Stimulated activated CD8-positive, alpha-beta memory T cell treated with anti-CD3 and anti-CD28 coated beads, Interleukin-7, amount 100 ng/mL, for 1 hour (primary cell): ENCODE measurements at places on chromosomes 7 and 10.

DNA sequence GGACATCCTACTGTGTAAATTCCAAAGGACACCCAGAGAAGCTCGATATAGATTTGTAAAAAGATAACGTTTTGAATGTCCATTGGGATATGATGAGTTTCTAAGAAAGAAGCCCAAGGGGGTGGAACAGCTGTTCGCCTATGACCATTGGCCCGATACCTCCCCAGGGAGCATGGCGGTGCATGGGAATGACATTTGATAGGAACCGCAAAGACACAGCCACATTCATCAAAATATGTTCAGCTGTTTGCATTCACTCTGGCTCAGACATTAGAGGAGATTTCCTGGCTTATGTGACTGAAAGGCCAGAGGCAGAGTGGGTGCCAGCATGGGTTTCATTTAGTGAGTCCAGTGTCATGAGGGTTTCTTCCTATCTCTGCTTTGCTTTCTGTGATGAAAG, 56.0 kb upstream of the BAIAP2L1 start:
- no peak for DNase-seq

- no peak for DNase-seq
Observed at GRCh38 chr10:17655567-17656146, 11.7 kb downstream of the STAM start.

DNA sequence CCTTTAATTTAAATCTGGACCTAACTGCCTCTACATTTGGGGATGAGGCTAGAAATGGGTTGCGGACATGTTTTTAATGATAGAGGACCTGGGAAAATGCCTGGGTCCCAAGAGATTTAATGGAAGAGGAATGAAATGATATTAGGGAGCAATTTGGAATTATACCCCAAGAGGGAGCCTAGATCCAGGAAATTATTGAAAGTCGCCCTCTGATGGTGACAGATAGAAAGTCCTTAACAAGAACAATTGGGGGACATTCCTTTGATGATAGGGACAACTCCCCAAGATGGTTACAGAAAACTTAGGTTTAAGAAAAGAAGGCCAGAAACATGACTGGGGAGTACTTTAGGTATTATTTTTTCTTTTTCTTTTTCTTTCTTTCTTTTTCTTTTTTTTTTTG, 9.5 kb upstream of the TSGA13 start:
- DNase-seq: no peak

GRCh38 chr10:61635471-61635870, 27.3 kb upstream of the CABCOCO1 start:
- DNase-seq: no peak

DNA sequence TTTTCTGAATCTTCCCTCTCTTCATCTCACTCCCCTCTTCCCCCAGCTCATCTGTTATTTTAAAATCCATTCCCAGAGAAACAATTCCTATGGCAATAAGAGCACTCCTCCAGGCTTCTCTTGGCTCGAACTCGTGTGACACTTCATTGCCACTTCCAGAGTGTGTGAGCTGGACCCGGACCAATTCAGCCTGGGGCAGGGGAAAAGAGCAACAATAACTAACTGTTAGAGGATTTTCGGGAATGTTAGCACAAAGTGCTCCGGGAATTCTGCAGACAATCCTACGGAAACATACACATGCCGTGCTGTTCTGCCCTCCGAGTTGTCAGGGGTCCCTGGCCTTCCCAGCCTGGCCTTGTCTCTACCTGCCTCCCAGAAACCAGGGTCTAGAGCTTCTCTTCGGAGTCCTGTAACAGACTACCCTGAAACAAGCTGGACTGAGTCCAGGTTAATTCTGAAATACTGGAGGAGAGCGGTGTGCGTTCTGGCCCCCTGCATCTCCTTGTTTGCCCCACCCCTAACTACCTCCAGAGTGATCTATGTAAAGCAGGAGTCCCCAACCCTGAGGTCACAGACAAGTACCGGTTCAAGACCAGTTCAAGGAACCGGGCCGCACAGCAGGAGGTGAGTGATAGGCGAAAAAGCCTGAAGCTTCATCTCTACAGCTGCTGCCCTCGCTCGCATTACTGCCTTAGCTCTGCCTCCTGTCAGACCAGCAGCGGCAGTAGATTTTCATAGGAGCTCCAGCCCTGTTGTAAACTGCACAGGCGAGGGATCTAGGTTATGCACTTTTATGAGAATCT, 11.3 kb downstream of the COL26A1 start:
- no peak for DNase-seq

DNA sequence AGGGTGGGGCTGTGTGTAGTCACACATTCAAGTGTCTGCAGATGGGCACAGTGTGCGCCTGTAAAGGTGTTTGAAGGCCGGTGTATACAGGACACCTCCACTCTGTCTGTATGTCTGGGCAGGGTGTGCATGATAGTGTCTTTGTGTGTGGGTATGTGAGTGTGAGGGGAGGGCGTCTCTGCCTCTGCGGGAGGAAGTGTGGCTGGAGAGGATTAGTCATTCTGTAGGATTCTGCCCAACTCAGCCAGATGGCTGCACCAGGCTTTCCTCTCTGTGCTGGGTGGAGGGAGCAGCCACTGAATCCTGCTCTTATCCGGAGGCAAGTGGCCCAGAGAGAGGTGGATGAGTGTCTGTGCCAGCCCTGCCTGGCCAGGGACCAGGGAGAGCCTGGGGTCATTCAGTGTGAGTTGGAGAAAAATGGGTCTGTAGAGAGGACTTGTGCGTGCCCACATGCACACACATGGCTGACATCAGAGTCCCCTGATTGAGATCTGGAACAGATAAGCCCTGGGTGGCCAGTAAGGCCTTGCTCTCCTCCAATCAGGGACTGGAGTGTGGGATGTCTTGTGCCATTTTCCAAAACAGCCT, 1.7 kb downstream of the SFXN3 start:
- DNase-seq: peak; percentile 43

GRCh38 chr7:142602183-142602582, 147.1 kb upstream of the PRSS1 start:
- DNase-seq: no peak

GRCh38 chr10:50490241-50490640, 133.5 kb downstream of the SGMS1 start:
- no peak for DNase-seq

GRCh38 chr10:3213208-3213607, 40.6 kb upstream of the PITRM1 start:
- DNase-seq: no peak

DNA sequence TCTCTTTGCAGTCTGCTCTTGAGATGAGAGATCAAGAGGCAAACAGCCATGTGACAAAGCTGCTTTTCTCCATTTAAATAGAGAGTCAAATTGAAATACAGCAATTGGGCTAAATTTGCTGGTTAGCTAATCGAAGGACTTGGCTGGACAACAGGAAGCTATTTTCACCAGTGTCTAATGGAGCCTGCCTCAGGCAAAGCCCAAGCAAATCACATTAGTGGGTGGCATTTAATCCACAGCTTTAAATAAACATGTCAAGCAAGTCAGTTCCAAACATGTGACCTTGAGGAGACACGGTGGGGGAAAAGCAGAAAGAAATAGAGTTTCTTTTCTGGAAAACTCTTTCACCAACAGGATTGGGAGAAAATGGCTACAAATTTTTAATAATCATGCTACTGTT, 180.5 kb upstream of the AOAH start:
- no peak for DNase-seq

- no peak for DNase-seq
Observed at GRCh38 chr7:117785431-117785830, 87.8 kb downstream of the CTTNBP2 start.

DNA sequence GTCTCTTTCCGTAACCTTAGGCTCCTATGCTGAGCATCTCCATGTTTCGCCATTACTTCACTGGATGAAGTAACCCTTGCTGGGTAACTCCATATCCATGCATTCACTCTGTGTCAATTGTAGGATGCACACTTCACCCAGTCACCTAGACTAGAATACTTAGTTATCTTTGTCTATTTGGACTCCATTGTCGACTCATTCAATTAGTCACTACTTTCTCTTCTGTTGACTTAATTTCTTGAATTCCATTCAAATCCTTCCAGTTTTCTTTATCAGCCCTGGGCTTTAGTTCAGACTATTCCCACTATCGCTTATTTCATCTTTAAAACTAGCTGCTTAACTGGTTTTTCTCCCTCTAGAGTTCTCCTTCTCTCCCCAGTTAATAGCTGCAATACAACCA, 111.3 kb upstream of the TNS3 start:
- no peak for DNase-seq

DNA sequence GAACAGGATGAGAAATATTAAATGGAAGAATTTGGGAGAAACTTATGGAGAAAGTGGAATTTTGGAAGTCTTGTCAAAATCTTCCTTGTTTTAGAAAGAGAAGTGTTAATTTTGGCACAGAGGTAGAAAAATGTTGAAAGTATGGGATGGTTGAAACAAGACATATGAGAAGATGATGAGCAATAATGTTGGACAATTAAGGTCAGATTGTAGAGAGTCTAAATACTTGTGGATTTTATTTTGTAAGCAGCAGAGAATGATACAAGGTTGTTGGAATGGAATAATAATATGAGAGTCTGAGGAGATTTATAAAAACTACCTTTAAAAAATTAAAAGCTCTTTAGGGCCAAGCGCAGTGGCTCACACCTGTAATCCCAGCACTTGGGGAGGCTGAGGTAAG, 34.6 kb downstream of the PHTF2 start:
- no peak for DNase-seq

GRCh38 chr7:141271451-141271850, 197.6 kb downstream of the TMEM178B start:
- DNase-seq: no peak

DNA sequence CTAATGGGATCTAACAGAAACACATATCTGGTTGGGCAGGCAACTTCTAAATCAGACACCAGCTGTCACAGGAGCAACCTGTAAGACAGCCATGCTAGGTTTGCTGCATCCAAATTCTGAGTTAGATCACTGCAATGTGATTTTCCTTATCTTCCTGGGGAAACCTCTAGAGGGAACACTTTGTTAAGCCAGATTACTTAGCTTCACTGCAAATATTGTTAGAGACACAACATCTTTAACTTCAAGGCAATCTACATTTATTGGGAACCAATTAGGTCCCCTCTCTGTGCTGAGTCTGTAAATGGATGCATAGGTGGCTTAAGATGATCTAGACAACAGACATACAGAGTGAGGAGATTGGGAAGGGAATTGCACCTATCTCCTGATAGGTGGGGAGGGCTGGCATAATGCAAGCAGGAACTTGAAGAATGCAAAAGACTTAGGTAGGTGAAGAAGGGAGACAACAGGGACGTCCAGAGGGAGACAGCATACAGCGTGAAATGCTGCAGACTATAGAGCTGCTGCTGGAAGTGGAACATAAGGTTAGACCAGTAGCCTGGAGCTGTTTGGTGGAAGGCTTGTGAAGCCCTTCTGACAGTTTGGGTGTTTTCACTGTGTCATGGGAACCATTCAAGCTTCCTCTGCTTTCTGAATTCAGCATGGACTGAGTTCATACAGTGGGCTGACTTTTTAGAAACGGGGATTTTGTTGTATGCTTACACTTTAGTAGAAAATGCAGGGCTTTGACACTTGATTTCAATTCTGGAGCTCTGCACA, 109.8 kb upstream of the ELMO1 start:
- DNase-seq: no peak

DNA sequence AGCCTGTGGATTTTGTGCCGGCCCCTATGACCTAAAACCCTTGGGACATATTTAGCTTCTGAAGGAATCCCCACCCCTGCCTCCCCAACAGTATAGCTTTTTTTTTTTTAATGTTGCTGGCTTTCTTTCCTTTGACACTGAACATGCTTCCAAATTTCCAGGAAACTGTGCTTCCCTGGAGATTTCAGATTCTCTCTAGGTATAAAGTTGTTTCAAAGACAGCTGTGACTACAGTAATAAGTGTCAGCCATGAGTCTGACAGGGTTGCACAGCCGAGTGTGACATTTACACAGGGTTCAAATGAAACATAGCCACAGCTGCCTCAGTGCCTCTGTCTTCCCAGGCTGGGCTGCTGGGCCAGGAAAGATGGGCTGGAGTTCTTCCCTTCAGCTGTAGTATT, 466.6 kb upstream of the COBL start:
- no peak for DNase-seq

DNA sequence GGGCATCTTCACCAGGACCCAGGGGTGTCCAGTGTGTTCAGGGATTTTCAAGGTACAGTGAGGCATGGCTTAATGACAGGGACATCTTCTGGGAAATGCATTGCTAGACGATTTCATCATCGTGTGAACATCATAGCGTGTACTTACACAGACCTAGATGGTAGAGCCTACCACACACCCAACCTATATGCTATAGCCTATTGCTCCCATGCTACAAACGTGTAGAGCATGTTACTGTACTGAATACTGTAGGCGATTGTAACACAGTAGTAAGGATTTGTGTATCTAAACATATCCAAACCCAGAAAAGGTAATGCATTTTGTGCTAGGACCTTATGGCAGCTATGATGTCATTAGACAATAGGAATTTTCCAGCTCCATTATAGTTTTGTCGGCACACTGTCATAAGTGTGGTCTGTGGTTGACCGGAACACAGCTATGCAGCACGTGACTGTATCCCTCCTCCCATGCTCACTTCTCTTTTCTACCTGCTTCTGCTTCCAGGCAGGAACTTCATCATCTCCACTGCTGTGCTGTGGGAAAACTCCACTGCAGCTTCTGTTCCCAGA, 416.2 kb upstream of the NFE2L3 start:
- no peak for DNase-seq

DNA sequence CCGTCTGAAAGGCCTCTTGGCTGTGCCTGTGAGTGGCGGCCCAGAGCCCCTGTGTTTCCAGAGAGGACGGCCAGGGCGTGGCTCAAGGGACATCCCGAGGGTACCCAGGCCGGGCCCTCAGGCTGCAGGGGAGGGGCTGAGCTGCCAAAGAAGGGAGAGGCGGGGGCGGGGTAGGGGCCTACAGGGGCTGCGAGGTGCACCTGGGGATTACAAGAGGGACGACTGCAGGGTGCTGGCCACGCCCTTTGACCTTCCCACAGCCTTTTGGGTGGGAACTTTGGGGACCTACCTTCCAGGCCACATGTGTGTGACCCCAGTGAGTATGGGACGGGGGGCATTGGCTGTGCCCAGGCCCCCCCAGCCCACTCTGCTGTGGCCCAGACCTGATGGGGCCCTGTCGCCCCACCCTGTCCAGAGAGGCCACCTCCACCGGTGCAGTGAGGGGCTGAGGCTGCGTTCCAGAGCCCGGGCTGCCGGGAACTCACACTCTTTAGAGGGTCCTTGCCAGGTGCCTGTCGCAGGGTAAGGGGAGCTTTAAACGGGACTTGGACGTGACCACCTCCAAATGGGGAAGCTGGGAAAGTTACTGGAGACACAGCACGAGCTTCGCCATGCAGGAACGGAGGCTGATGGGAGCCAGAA, 19.0 kb upstream of the NKX6-2 start:
- DNase-seq: no peak

GRCh38 chr10:4622384-4622783, 203.6 kb upstream of the AKR1E2 start:
- DNase-seq: no peak

GRCh38 chr7:146728611-146729010, 612.0 kb downstream of the CNTNAP2 start:
- no peak for DNase-seq

- no peak for DNase-seq
Observed at GRCh38 chr10:16011548-16011947, 151.2 kb upstream of the MINDY3 start.

DNA sequence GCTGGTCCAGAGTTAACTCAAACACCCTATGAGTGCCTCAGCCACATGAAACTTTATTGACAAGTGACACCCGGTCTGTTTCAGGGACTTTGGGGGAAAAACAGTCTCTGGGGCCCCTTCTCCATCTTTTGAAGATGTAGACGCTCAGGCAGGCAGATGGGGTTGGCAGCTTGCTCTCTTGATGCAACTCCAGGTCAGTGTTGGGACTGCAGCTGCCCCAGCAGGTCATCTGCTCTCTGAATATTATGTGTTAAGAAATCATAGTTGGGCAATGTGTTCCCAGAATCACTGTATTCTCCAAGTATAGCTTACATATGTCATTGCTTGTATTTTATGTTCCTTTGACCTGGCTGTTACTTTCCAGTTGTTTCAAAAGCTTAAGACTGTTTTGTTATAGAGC, 544.9 kb upstream of the MGMT start:
- DNase-seq: no peak
